ENCODE measurements at places on chromosomes 2 and 18. TPM values are rescaled to one million over a fixed set of nuclear protein-coding genes. Genes with fewer than 3 reads are reported as not detected.

DNA sequence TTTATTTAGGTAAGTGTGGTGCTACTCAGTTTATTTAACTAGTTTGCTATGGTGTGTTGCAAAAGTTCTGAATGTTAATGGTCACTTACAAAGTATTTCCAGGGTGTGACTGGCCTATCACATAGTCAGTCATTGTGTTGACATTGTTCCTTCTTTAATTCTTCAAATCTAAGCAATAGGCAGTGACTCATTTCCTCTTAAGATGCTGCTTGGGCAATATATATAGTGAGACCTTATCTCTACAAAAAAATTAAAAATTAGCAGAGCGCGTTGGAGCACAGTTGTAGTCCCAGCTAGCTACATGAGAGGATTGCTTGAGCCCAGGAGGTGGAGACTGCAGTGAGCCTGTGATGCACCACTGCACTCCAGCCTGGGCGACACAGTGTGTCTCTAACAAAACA is 5.8 kb upstream of the CCDC88A start:
- peak; percentile 26 for DNase-seq

GRCh38 chr2:186641807-186642321 is 52.0 kb upstream of the FAM171B start:
- peak; percentile 74 for DNase-seq

DNA sequence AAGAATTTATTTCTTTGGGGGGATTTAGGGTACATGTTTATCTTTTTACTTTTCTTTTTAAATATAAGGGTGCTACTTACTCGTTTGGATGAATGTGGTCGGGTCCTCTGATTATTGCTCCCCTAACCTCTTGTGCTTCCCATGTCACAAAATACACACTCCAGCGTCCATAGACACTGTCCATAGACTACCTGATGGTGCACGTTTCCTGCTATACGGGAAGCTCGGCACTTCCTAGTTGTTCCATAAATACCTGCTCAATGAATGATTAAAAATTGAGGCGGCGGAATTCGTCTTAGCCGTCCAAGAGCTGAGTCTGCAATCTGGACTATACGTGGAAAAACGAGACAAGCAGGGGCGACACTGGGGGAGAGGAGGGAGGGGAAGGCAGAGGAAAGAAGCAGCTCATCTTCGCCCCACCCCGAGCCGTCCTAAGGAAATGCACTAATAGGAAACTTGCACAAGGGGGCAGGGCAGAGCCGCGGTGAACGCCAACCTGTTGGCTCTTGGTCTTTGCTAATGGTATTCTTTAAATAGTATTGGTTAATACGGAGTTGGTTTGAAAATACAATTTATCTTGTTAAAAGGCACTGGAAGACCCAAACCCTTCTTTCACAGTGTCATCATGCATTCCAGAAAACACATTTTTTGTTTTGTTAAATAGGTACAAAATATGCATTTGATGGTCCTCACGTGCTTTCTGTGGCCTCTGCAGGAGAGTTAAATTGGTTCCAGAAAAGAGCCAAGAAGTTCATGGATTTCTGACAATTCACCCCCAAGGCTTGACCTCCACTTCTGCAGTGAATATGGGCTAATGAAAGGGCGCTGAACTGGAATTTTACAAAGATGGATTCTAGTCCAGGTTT is 73.0 kb upstream of the KCTD1 start:
- peak; percentile 72 for DNase-seq

HAAO gene
- total RNA-seq = 18.1 TPM

TUBB8B gene
- not detected for total RNA-seq

Data from hepatocyte (in vitro differentiated cells).